ENCODE measurements at places on chromosomes 7 and 10.

DNA sequence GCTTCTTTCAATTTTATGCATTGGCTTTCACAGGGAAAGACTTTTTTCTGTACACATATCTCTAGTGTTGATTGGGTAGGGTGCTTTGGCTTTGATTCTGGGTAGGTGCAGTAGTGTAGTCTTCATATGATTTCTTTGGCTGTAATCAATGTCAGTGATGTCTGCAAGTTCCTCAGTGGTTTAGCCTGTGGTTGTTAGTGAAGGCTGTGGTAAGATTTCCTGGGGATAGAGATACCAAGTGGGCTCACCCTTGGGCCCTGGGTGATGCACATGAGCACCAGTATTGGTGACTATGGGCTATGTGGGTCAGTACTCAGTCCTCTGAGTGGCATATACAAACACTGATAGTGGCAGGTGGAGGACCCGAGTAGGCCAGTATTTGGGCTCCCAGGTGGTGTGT, 13.0 kb downstream of the GIMAP8 start:
- no peak for DNase-seq

DNA sequence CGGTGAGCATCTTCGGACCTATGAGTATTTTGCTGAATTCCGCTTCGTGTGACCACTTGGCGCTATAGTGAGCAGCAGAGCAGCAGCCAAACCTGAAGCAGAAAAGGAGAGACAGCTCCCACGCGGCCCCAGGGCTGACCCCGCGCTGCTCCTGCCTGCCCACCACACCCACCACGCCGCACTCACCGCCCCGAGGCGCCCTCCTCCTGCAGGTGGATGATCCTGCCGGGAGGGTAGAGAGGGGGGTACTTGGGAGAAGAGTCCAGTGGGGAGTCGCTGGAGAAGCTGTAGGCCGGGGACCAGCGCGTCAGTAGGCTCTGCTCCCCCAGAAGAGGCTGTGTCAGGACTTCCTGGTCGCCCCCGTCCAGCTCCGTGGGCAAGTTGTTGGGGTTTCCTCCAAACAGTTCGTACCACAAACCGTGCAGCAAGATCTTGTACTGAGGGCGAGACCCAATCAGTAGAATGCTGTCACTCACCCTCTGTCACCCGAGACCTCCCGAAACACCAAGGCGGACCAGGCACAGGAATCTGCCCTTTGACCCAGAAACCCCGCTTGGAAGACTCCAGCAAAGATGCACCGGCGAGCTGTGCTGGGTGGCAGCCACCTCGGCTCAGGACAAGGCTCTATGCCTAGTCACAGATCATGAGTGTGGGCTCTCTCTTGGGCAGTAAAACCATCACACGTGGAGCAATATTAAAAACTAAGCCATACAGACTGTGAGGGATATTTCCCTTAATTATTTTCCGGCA, 37.6 kb downstream of the DAGLB start:
- no peak for DNase-seq

GRCh38 chr10:99619851-99620710, at the start of gene SLC25A28:
Gene SLC25A28, minus strand, starts transcription at chr10:99620439. Its CDS starts 104 bp downstream, at chr10:99620335.
- peak; percentile 100 for DNase-seq

GRCh38 chr10:27258838-27259812, 18.5 kb upstream of the ACBD5 start:
- no peak for DNase-seq

GRCh38 chr10:92544296-92544695, 29.6 kb downstream of the IDE start:
- DNase-seq: no peak

- no peak for DNase-seq
Measured at GRCh38 chr10:7933262-7933661, 115.0 kb downstream of the TAF3 start.

DNA sequence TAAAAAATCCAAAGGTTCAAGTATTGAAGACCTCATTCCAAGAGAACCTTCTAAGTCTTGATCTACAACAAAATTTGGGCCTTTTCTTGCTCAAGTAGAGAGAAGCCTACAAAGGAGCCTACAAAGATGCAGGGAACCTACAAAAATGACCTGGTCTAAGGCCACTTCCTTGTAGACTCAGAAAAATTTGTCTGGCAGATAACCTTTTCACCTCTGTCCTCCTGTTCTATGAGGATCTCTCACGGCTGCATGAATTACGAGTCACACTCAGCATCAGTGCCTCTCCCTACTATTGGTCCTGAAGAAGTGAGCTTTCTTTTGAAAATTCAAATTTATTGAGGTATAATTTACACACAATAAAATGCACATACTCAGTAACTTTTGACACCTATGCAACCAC, 29.3 kb downstream of the CCNJ start:
- no peak for DNase-seq

DNA sequence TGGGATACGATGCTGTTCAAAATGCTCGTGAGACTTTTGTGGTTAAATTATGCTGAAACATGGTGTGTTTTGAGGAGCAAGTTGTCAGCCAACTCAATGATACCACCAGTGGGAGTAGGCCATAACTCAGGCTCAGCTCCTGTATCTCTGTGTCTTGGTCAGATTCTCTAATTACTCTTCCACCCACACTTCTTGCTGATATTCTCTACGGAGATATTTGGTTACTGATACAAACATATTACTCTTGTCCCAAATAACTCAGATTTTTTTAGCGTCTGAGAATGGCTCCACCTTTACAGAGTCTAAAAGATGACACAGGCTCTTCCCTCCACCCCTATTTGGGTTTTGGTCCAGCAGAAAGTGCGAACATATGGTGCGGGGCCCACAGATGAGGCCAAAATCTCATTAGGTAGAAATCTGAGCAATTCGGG, 168.9 kb downstream of the PKD1L1 start:
- no peak for DNase-seq
